ENCODE measurements at places on chromosomes 2 and 18. TPM values are rescaled to one million over a fixed set of nuclear protein-coding genes. Genes with fewer than 3 reads are reported as not detected.

The ANKRD30B gene
- not detected for total RNA-seq

The GKN1 gene
- not detected for total RNA-seq

- DNase-seq: peak; percentile 96
Measured at GRCh38 chr2:227717687-227718567, at the start of gene SLC19A3. Gene SLC19A3, minus strand, starts transcription at chr2:227718028. Its CDS starts 15,710 bp downstream, at chr2:227702318.

DNA sequence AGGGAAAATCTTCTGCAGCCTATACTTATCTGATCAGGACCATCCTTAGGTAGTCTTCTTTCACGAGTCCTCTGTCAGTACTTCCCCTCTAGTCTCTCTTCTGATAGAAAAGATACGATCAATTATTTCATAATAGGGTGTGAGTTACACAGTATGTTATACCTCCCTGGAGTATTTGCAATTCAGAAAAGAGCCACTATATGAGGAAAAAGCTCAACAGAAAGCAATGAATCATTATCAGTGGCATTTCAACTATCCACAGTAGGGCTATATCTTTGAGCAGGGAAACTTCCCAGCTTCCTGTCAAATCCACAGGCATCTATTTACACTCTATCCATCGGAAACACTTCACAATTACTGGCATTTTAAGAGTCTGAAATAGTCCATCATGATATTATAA, 105.3 kb upstream of the ACVR2A start:
- no peak for DNase-seq

GRCh38 chr2:5982193-5982902, 290.2 kb downstream of the SOX11 start:
- no peak for DNase-seq

- no peak for DNase-seq
Measured at GRCh38 chr2:96866986-96867755, 2.7 kb downstream of the SEMA4C start.

GRCh38 chr2:195382186-195382585, 274.8 kb upstream of the SLC39A10 start:
- no peak for DNase-seq
